NCI-H1436 treated with DMSO at 0.1 percent for 48 hours (cell line): ENCODE measurements at places on chromosomes 2 and 18.
A peak's percentile ranks its signal among the peaks of the same experiment; 100 is the strongest.

DNA sequence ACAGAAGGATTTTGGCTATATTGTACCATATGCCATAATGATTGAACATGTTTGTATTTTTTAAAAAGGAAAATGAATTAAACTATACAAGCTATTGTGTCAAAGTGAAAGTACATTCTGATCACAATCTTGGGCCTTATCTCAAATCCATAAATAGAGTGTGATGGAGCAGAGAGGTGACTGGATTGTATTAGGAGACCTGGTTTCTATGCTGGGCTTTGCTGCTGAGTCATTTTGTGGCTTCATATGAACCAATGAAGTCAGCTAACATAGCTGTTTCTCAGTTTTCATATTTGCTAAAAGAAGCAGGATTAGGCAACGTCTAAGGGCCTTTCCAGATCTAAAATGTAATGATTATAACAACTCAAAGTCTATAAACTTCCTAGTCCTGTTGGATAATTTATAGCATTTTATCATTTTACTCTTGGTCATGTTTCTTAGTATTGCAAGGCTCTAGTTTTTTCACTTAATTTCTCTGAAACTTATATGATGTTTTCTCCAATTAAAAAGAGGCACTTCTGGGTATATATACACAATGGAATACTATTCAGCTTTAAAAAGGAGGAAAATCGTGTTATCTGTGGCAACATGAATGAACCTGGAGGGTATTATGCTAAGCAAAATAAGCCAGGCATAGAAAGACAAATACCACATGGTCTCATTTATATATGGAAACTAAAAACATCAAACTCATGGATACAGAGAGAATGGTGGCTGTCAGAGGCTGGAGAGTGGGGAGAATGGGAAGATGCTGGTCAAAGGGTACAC, 112.3 kb downstream of the MEP1B start:
- DNase-seq, result no peak

- DNase-seq, result no peak
These were observed 324.9 kb upstream of the SLC14A2 start for GRCh38 chr18:45290364-45290763.

DNA sequence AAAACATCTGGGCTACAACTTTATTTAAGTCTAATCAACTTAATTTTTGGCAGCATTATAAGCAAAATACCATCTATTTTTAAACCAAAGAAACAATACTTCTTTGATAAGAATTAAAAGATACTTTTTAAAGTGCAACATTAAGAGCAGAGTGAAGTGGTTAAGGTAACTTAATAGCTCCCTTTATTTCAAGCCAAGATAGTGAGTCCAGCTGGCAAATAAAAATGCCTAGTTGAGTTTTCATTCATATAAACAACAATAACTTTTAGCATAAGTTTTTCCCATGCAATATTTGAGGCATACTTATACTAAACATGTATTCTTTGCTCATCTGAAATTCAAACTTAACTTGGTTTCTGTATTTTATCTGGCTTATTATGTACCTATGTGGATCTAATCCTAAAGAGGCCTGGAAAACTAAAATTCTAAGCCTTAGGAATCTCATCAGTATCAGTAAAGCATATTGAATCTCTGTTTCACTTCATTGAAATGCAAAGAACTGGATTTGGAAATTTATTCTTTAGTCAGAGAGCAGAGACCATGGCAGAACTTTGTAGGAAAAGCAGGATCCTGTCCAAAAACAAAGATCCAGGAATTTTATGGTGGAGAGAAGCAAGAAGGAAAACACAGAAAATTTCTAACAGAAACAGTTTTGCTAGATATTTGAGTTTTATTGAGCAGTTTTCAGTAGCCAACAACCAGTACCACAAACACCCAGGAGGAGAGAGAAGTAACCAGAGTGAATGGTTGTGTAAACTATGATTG, 95.9 kb downstream of the COL3A1 start:
- no peak for DNase-seq

- no peak for DNase-seq
These were observed 295.2 kb downstream of the SS18 start for GRCh38 chr18:25795213-25795612.

DNA sequence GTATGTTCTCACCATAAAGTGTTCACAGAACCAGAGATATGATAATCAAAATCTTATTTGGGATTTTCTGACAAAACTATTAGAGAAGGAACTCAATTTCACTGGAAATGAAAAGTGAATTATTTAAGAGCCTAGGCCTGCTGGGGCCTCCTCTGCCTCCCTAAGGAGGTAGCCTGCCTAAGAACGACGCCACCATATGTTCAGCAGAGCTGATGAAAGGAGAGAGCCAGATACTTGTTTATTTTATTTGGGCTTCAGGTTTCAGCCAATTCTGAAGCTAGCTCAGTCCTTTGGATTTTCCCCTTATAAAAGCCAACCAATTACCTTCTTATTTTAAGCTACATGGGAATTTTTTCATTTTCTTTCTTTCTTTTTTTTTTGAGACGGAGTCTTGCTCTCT, 433.1 kb upstream of the MAP2 start:
- DNase-seq, result no peak

- no peak for DNase-seq
These were observed 1.2 kb downstream of the TGOLN2 start for GRCh38 chr2:85326406-85327159.

- DNase-seq, result no peak
These were observed 117.2 kb downstream of the PTPRM start for GRCh38 chr18:7684357-7684756.

DNA sequence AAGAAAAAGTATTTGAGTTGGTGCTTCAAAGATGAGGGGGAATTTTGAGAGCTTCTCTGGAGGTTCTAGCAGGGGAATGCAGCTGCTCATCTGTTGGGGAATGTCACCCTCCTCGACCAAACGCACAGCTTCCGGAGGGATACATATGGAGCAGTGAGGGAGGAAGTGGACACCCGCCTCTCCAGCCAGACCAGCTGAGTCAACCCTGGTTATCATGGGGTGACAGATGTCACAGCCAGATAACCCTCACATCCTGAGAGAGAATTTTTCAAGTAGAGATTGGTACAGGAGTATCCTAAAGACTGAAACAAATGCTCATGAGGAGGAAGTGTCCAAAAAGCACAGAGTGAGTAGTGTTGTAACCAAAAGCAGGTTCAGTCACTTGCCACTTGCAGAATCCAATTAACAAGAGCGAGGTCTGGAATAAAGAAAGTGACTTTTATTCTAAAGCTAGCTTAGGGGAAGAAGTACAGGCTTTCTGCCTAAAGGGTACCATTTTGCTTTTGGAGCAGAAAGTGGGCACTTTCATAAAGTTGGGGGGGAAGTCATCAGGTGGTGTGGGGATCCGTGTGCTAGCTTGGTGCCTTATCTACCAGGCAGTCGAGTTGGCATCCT, 395.2 kb downstream of the RAD51AP2 start:
- no peak for DNase-seq

DNA sequence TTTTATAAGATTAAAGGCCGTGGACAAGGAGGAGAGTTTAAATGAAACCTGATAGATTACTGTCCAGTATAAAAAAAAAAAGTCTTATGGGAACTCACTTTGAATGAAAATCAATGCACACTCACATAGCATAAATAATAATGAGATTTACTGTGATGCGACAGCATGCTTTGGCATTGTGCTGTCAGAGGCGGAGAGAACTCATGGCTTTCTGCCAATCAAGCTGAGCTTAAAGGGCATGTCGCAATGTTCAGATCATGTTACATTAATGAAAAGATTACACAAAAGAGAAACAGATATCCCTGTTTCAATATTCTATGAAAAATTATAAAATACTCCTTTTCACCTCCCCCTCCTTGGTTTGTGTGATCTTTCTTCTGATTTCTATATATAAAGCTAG, 310.8 kb downstream of the ERBB4 start:
- DNase-seq, result peak; percentile 32

GRCh38 chr2:45965871-45966498, 314.5 kb downstream of the PRKCE start:
- no peak for DNase-seq

DNA sequence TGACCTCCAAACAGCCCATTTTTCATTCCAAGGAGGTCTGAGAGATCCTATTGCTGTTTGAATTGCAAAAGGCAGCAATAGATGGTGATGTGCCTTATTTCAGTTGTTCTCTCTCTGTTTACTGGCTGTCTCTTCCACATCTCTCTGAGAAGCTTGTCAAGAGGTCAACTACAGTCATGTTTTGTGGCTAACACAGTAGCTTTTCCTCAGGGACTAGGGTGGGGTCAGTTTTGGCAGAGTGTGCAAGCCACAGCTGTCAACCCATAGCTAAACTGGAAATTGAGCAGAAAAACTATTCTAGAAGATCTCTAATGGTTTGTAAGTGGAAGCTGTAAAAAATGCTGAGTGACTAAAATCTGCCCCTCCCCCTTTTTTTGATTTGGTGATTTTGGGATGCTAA, 67.1 kb downstream of the DIS3L2 start:
- DNase-seq, result no peak

DNA sequence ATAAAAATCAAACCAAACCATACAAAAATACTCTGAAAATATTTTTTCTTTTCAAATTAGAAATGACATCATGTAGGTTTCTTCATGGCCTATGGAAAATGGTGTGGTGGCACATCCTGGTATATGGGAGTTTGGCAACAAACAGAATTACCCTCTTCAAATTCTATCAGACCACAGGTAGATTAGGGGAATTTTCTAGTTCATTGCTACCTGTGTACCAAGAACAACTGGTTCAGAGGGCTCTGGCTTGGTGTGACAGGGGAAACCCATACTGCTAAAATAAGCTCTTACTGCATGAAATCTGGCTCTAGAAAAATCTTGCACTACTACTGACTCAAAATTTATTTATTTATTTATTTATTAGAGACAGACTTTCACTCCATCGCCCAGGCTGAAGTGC, 63.4 kb upstream of the PELI1 start:
- no peak for DNase-seq

GRCh38 chr18:39574897-39575296, 2009.3 kb upstream of the CELF4 start:
- no peak for DNase-seq

DNA sequence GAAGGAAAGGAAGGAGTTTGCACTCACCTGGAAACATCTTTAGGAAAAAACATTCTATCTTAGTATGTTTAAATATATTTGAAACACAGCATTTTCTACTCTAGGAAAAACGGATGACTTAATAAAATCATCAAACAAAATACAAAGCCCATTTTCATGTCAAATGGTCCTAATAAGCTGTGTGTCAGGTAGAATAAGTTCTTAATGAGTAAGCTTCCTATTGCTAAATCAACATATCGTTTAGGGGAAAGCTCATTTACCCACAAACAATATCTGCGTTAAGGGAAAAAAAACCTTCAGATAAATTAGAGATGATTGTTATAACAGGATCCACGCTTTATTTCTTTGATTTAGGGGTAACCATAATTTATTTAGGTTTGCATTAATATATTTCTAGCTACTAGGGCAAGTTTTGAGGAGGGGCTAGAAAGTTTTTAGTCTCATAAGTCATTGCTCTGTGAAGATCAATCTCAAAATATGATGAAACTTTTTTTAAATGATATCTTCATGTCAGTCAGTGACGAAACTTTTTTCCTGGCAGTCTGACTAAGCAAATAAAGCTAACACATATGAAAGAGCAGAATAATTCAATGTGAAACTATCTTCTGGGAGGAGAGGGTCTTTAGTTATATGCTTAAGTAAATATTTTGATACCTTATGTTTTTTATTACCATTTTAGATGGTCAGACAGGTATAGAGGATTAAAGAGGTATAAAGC, 147.1 kb downstream of the WDSUB1 start:
- DNase-seq, result no peak

GRCh38 chr18:8607776-8608742, 1.2 kb upstream of the RAB12 start:
- no peak for DNase-seq

DNA sequence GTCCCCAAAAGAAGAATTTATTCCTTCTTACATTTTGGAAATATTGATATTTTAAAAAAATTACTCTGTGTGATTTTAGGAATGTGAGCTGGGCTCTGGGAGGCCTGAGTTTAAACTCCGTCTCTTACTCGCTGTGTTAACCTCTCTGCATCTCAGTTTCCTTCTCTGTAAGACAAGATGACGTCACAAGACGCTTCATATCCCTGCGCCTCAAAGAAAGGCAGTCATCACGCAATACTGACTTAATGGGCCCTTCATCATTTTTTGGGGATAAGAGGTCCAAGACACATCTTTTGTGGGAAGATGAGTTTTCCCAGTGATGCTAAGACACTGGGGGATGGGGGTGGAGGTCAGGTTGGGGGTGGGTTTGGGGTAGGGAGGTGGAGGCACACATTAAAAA, 320.4 kb downstream of the AFF3 start:
- no peak for DNase-seq

DNA sequence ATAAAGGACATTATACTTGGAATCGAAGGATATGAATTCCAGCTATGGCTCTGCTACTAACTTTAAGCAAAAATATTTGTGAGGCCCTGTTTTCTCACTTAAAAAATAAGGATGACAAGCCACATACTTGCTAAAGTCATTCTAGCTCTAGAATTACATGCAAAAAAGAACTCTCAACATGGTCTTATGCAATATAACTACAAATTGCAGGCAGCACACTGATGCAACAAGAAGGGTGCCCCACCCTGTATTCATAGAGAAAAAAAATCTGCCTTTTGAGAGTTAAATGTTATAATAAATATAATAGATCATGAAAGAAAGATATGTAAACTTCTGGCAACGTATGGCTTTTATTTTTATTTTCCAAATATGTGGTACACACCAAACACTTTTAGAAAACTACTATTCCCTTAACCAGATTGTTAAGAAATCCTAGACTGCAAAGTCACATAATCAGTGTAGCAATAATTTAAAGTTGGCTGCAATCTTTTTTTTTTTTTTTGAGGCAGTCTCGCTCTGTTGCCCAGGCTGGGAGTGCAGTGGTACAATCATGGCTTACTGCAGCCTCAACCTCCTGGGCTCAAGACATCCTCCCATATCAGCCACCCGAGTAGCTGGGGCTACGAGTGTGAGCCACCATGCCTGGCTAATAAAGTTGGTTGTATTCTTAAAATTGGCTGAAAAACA, 40.2 kb upstream of the WDSUB1 start:
- no peak for DNase-seq

DNA sequence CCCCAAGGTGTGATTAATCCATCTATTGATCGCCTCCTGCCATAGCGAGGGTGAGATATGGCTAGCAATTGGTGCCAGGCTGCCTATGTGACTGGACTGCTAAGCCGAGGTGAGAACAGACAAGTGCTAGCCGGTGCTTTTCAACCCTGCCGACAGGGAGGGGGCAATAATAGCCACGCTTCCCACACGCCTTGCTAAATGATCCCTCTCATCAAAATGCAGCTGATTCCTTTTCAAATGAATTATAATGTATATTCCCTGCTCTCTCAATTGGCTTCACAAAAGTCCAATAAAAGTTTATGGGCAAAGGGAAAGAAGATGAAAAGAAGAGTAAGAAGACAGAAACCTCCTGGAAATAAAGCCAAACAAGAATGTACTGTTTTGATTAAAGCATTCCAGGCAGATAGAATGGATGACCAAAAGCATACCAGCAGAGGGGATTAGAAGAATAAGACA, 235.6 kb downstream of the ICOS start:
- DNase-seq, result no peak

- no peak for DNase-seq
These were observed 158.5 kb upstream of the LMAN1 start for GRCh38 chr18:59517446-59518165.
